Activated T-helper 1 cell treated with anti-CD3 and anti-CD28 coated beads, Interleukin-12 subunit alpha, Interleukin-12 subunit beta, Interleukin-2, Interleukin-4 antibody, amounts not matched to agents 30 ng/mL and 10 ng/mL and 1 ng/mL, durations not matched to agents 14 hours and 24 hours and 36 hours (primary cell): ENCODE measurements at places on chromosomes 3 and 15.

DNA sequence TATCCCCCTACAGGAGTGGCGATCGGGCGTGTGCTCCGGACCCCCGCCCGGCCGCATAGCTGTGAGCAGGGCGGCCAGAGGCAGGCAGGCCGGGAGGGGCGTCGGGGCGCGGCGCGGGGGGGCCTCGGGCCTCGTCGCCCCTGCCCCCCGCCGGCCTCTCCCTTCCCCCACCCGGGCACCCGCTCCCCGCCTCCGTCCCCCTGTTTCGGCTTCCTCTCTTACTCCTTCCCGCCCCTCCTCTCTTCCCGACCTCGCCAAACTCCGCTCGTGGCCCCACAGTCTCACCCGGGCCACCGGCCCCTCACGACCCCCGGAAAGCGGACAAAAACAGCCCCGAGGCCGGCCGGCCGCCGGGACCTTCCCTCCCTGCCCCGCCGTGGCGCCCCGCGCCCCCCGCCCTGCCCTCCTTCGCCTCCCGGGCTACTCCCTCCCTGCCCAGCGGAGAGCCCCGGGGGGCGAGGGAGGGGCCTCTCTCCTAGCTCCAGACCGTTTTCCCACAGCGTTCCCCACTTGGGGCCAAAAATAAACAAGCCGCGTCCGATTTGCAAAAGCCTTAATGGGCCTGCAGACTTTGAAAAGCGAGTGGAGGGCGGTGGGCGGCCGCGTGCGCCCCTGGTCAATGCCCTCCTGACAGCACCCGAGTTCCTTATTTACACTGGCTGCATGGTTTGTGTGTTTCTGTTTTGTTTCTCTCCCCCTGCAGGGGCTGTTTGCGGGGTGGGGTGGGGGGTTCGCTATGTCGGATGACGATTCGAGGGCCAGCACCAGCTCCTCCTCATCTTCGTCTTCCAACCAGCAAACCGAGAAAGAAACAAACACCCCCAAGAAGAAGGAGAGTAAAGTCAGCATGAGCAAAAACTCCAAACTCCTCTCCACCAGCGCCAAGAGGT lies 1.0 kb downstream of the UBE2E1 start:
- DNase-seq = no peak

DNA sequence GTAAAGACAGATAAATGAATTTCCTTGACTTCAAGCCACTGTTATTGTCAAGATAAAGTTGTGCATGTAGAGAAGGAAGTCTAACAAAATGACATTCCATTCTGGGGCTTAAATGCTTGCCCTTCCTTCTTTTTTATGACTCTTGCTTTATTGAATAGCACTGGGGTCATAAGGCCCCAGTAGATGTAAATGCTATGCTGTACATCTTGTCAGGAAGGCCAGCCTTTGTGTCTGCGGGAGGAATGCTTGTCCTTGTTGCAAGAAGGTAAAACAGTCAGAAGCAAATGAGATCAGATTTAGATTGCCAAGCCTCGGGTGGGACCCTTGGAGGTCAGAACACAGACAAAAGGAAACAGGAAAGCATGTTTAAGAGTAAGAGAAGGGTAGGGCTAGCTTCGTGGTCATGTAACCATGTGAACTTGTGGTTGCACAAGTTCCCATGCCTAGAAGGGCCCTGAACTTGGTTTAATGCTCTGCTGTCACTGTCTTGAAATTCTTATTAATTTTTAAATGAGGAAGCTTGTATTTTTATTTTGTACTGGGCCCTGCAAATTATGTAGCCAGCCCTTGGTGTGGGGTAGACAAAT lies 81.5 kb downstream of the PPM1L start:
- no peak for DNase-seq

DNA sequence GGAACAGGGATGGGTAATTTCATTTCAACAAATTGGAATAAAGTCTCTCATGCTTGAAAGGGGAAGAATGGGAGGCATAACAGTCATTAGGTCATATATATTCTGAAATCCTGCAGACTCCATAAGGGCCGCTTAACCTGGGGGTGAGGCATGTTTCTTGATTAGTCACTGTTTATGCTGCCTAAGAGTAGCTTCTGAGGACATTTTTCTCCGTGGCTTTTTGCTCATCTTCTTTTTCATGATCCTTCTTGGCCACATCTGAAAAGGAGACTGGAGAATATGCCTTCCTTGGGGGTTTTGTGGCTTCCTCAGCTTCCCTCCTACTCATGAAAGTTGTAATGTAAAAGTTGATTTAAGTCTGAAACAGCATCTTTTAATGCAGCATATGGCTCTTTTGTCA lies 20.0 kb upstream of the CFAP20DC start:
- DNase-seq = no peak

DNA sequence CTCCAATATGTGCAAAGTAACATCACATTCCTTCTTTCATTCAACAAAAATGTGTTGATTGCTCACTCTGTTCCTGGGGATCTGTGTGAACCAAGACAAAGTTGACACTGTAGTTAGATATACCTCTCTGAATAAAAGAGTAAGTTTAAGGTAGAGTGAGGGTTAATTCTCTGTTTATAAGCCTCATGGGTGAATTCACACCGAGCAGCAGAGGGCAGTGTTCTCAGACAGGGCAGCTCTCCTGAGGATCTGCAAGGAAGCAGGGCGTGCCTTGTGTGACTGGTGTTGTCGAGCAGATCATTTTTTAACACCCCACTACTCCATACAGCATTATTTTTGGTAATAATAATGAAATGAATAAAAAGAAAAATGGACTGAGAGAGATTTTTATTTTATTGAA lies 34.4 kb downstream of the PAQR9 start:
- peak; percentile 22 for DNase-seq

DNA sequence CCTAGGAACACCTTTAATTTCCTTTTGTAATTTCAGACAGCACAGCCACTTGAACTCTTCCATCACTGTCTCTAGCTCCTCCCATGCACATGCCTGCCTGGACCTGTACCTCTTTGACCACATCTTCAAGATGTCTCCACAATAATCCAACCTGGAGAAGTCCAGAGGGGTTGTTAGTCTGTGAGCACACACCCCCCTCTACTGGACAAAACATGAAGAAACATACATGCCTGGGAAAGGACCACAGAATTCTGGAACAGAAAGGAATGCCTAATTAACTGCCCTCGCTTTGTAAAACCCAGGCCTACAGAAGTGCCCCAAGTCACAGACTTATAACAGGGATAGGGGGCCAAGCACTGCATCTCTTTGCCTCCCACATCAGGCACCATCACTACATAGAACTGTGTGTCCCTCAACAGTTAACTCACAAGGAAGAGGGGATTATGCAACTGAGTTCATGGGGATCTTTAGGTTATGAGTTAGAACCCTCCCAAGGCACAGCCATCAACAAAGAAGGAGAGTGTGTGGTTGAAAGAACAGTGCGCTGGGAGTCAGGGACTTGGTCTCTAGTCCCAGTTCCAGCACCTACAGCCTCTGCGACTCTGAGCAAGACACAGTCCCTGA lies 61.7 kb downstream of the FMN1 start:
- no peak for DNase-seq

DNA sequence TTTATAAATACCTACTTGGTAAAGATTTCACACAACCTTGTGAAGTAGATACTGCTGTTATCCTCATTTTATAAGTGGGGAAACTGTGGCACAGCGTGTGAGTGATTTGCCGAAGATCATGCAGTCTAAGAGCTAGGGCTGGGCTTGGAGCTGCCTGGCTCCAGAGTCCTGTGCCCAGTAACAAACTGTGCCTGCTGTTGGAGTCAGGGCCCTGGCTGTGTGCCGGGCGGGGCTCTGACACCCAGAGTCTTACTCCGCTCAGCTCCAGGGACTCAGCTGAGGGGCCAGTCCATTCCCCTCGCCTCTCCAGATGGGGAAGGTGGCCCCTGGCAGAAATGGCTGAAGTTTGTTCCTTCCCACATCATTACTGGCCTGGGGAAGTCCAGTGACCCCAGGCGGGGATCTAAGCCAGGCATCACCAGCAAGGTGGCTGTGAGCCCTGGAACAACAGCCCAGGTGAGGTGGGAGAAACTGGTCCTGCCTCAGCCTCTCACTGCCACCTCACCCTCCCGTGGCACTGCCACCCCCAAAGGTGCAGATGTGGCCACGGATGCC lies 17.3 kb upstream of the PLXNA1 start:
- no peak for DNase-seq

DNA sequence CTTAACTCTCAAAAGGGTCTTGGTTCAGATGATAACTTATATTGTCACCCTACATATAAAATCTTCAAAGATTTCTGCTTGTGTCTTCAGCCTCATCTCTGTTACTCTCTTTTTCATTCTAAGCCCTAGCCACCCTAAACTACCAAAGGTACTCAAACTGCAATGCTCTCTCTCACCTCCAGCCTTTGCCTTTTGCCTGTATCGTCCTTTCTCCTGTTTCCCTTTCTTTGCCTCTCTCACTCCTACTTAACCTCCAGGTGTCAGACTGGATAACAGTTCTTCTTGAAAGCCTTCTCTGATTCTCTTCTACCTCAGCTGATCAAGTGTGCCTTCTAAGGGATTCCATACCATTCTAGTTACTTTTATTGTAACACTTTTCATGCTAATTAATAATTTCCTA lies 149.8 kb downstream of the SERPINI1 start:
- DNase-seq = no peak

GRCh38 chr3:45553469-45553974 lies 41.0 kb upstream of the LIMD1 start:
- no peak for DNase-seq
